ENCODE measurements at places on chromosomes 7 and 10.

DNA sequence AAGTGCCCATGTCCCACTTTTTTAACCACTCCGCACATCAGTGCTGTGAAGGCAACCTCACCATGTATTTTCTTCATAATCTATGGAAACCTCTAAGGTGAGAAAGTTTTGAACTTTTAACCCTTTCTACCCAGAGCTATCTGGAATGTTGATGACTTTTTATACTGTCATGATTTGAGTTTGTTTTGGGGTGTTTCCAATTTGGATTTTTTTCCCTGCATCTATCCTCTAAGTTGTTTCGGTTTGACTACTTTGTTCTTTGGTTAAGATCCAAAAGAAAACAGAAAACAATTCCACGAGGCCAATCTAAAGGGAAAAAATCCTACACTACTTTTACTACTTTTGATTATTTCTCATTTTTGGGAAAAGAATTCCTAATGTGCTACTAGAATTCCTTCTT, 279.7 kb downstream of the USP6NL start:
- no peak for DNase-seq

- no peak for DNase-seq
Observed at GRCh38 chr7:136998495-136998894, 130.0 kb downstream of the CHRM2 start.

- DNase-seq: no peak
Observed at GRCh38 chr7:121076350-121077164, 88.0 kb downstream of the CPED1 start.

DNA sequence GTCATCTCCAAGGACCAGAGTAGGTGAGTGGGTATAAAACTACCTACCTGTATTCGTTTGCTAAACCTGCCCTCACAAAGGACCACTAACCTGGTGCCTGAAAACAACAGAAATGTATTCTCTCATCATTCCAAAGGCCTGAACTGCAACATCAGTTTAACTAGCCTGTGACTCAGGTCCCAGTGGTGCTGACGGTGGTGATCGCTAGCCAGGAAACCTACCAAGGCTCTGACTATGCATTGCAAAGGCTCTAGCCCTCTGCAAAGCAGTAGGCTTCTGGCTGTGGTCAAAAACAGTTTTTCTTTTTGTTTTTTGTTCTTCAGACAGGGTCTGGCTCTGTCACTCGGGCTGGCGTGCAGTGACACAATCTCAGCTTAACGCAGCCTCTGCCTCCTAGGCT, 107.5 kb downstream of the NPTX2 start:
- no peak for DNase-seq

GRCh38 chr10:85919491-85920021, 447.0 kb downstream of the GRID1 start:
- no peak for DNase-seq

- no peak for DNase-seq
Observed at GRCh38 chr10:34137955-34138354, 677.1 kb downstream of the PARD3 start.

DNA sequence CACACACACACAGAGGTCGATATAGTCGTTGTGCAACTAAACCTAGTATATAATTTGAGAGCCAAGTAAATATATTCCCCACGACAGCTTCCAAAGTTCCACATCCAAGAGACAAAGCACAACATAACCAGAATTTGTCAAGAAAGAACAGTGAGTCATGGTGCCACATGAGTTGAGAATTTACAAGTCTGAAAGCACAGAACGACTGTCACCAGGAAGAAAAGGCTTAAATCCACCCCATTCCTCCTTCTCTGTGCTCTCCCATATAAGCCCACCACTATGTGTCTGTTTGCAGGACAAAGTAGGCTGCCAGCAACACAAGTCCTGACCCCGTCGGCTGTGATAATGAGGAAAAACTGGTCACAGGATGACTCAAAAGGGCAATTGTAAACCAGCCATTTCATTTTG, 32.8 kb downstream of the GSAP start:
- no peak for DNase-seq

DNA sequence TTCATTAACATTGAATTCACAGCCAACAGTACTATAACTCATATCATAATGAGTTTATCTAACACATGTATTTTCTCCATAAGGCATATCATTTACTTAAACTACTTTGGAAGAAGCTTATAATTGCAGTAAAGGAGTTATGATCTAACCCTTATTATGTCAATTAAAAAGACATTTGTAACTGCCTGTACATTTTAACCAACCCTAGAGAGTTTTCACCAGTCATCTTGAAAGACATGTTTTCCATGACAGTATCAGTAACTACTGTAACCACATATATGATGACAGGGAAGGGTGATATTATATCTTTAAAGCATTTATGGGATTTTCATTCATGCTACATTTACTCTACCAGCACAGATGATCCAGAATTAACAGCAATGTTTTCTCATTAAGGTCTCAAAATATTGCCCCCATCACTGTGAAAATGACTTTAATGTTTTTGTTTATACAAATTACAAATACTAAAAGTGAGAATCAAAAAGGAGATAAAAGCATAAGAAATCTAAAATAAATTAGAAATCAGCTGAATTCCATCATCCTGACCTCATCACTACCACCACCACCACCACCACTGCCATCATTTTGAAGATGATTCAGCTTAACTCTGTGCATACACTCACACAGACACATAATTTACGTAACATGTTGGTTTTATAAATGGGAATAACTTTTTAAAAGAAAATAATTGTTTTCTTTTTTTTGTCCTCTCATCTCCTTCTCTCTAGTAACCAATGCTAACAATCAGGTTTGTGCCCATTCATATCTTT, 53.6 kb downstream of the MKLN1 start:
- DNase-seq: no peak

DNA sequence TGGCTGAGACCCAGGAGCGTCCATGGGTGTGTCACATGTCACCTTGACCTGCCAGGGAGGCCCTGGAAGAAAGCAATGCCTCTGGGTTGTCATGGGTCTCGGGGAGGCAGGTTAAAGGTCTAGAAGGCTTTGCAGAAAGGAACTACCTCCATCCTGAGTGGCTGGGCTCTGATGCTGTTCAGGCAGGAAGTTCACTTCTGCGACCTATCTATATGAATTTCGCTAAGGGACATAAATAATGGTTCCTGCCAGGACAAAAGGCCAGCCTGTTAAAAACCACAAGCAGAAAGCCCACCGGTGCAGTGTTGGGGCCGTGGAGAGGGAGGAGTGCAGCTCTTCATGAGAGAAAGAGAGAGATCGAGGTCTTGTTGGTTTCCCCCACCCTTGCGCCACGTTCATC, 182.9 kb downstream of the PTPN20 start:
- no peak for DNase-seq

GRCh38 chr10:31187607-31188210, 131.3 kb upstream of the ZEB1 start:
- no peak for DNase-seq

GRCh38 chr7:54679490-54679817, 79.6 kb downstream of the SEC61G start:
- no peak for DNase-seq

Measured in activated T-cell treated with anti-CD3 and anti-CD28 coated beads for 1 hour (primary cell).